Activated CD4-positive, alpha-beta T cell treated with anti-CD3 and anti-CD28 coated beads for 4 hours (primary cell): ENCODE measurements at places on chromosomes 7 and 10.

DNA sequence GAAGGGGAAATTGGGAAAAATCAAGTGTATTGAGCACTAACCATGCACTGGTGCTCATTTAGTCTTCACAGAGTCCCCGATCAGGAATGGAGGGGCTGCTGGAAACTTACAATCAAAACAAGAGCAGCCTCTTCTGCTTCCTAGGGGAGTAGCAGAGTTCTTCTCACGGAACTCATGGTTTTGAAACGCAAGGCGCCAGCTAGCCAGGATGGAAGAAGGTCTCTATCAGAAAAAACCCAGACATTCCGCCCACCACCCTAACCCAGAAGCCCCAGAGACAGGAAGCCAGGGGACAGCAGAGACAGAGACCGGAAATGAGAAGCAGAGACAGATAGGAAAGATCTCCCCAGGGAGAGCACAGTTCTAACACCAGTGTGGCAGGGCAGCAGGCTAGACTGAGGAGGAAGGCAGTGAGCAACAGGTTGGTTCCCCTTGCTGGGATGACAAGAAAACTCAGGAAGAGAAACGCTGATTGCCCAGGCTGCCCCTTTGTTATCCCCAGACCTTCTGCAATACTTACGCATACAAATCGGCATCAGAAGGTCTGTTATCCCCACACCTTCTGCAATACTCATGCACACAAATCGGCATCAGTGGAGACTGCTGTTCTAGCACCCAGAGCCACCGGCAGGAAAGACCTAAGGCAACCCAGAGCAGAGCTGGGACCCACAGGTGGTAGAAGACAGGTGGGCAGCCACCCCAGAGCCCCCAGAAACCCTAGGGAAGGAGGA lies 99.2 kb downstream of the CPXM2 start:
- no peak for DNase-seq

DNA sequence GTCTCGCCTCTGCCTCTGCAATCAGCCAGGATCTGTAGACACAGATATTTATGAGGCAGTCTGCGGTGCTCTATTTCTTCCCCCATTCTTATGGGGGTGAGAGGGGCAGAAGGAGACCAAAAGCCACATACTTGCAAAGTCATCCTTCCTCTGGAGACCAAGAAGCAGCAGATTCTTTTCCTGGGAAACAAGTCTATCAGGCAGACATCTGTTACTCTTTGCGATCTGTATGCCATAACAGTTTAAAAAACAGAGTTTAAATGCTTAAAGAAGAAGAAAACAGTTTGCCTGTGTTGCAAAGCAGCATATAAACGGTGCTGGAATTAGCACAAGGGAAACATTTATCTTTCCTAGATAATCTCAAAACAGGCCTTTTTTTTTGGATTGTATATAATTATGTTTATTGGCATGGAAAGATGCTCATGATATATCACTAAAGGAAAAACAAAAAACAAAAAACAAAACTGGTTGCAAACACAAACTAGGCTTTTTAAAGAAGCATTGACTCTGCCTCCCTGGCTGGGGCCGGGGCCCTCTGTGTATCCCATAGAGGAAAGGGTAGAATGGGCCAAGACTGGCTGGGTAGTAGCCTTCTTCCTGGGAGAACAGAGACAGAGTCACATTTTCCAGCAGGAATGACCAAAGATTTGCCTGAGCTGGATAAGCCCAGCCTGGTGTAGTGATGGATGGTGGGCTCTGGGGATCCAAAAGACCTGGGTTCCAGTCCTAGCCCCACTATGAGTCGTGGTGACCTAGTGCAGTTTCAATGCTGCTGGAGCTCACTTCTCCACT lies 50.4 kb downstream of the RGS10 start:
- no peak for DNase-seq

DNA sequence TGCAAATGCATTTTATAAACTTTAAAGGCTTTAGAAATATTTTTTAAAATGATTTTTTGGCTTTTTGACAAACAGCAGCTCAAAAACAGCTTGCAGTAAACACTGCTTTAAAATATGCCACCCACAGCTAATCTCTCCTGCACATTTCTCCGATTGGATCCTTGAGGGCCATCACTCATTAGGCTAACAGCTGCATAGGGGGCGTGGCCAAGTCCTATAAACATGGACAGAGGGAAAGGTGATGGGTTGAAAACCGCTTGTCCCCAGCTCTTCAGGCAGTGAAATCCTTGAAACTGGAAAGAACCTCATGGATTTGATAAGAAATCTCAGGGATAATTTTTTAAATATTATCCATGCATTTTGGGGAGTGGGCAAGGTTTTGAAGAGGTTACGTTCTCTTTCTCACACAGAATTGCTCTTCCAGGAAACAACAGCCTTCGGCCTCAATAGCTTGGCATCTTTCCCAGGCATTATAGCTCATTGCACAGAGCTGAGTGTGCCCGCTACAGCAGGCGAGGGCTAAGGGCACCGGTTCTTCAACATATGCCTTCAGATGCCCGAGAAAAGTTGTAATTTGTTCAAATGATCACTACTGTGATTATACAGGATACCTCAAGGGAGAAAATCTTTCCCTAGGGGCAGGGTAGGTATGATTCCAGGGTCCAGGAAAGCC lies 1.7 kb downstream of the PLEKHS1 start:
- DNase-seq = no peak

DNA sequence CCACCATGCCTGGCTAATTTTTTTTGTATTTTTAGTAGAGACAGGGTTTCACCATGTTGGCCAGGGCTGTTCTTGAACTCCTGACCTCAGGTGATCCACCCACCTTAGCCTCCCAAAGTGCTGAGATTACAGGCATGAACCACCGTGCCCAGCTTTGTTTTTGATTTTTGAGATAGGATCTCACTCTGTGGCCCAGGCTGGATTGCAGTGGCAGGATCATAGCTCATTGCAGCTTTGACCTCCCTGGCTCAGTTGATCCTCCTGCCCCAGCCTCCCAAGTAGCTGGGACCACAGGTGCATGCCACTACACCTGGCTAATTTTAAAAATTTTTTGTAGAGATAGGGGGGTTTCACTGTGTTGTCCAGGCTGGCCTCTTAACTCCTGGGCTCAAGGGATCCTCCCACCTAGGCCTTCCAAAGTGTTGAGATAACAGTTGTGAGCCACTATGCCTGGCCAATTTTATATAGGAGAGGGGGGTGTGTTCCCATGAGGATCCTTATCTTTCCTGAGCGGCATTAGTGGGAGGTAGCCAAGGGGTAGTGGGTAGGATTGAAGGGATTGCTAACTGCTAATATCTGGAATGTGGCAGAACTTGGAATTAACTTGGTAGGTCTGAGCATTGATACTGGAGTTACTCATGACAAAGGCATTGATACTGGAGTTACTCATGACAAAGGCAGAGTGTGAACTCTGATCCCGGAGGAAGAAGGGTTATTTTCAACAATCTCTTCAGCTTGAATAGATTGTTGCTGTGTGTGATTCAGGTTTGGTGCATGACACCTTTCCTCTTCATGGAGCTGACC lies 1.0 kb upstream of the NOLC1 start:
- DNase-seq = no peak

DNA sequence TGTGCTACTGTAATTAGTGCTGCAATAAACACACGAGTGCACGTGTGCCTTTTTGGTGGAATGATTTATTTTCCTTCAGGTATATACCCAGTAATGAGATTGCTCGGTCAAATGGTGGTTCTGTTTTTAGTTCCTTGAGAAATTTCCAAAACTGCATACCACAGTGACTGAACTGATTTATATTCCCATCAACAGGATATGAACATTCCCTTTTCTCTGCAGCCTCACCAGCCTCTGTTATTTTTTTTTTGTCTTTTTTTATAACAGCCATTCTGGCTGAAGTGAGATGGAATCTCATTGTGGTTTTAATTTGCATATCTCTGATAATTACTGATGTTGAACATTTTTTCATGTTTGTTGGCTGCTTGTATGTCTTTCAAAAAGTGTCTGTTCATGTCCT lies 922.9 kb upstream of the LRRN3 start:
- DNase-seq = no peak

GRCh38 chr7:95824616-95825015 lies 52.3 kb downstream of the DYNC1I1 start:
- no peak for DNase-seq

- DNase-seq = no peak
Observed at GRCh38 chr7:137032436-137032835, 164.0 kb downstream of the CHRM2 start.

DNA sequence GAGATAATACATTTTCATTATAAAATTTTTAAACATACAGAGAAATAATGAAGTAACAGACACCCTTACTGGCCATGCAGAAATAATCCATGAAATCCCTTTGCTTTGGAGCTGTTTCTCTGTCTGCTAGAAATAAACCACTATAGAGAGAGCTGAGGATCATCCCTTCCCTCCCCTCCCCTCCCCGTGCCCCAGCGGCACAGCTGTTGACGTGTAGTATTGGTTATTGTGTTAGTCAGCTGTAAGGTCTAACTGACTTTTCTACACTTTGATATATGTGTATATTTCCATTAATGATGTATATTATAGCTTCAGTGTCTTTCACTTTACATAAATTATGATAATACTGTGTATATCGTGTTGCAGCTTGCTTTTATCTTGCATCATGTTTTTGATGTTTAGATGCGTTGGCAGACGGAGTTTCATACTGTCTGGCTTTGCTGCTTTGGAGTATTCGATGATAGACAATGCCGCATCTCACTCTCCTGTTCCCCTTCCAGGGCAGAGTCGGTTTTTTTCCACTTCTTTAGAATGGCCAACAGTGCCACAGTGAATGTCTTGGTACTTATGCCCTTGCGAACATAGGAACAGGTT lies 27.4 kb upstream of the GRID1 start:
- DNase-seq = no peak

DNA sequence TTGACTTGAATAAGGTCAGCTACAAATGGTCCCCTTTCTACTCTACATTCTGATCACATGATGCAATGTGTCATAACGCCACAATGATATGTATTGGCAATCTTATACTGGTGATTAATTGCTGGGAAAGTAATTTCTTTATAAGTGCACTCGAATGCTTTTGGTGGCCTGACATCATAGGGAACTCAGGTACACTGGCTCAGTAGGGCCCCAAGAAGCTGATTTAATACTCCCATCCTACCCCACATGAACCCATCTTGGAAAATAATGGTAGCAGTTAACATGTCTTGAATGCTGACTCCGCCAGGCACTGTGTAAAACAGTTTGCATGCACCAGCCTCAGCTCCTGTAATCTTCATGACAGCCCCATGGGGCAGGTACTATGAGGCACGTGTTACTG lies 186.9 kb downstream of the SNX10 start:
- DNase-seq = no peak

DNA sequence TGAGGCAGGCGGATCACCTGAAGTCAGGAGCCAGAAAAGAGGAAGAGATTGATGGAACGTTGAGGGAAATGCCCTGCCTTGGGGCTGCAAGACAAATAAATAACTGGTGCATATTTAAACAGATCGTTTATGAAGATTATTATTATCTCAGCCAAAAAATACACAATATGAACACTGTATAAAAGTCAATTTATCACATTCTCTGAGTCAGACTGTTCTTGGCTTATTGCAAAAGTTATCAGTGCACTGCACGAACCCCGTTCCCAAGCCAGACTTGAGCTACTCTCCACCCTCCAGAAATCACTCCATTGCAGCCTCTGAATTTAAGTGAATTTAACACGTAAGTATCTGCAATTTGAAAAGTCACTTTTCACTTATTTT lies 1.6 kb downstream of the DNMBP start:
- DNase-seq = no peak

- no peak for DNase-seq
Observed at GRCh38 chr7:9231630-9232121, 798.3 kb downstream of the NXPH1 start.

DNA sequence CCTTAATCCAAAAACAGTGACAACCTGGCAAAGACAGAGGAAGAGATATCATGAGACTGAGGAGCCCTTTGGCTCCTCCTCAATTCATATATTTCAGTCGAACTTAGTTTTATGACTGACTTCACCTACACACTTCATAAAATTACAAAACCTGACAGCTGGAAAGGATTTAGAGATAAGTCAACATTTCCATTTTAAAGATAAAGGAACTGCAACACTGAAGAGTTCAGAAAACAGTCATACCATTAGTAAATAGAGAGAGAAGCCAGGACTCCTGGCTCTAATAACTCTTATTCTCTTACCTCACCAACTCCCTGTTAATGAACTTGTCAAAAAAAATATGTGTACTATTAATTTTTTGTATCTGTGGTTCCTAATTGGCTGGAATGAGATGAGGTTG lies 141.0 kb upstream of the COL1A2 start:
- no peak for DNase-seq

- DNase-seq = no peak
Observed at GRCh38 chr7:139355320-139355719, 4.4 kb upstream of the LUC7L2 start.

- no peak for DNase-seq
Observed at GRCh38 chr10:62268027-62268398, 631 bp downstream of the RTKN2 start.

DNA sequence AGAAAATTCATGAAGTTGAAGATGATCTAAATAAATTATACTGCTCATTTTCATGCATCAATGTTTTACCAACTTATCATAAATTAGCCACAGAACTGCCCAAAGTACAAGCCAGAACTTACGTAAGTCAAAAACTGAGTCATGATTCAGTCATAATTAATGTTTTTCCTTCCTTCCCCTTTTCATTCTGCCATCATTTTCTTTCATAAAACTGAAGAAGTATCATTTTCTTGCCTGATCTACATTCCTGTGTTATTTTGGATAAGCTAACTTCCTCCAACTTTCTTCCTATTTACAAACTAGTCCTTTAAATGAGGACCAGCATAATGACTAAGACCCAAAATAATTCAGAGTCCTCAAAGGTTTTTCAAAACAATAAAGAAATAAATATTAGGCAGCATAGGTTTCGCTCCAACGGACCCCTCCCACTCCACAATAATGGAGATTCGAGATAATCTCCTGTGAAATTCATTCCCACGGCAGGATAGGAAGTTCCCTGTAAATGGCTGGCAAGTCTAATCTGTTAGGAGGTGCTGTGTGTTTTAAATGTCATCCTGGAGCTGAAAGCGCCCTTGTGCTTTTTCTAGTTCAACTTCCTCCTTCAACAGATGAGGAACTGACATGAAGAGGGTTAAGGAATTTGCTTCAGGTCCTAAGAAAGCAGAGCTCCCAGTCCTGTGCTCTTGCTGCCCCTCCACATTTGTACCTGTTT lies 218.9 kb downstream of the DOCK4 start:
- no peak for DNase-seq

GRCh38 chr10:101018118-101018599 lies 12.8 kb downstream of the PDZD7 start:
- no peak for DNase-seq

GRCh38 chr7:108091461-108091831 lies 38.7 kb downstream of the LAMB4 start:
- DNase-seq = no peak

DNA sequence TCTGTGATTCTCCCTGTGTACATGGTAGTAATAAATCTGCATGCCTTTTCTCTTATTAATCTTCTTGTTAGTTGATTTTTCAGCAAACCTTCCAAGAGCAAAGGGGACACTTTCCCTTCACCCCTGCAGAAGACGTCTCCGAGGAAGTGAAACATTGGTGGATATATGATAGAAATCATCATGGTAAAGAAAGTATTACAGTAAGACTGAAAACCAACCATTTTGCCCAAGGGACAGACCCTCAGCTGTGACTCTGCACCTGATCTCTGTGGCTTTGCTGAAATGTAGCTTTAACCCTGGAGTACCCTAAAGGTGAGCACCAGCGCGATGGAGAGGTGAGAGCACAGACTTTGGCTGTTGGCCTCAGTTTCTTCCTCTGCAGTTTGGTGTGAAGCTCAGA lies 32.8 kb upstream of the MYO3A start:
- no peak for DNase-seq

- DNase-seq = no peak
Observed at GRCh38 chr7:30280631-30281030, 3.8 kb upstream of the ZNRF2 start.

- no peak for DNase-seq
Observed at GRCh38 chr7:81873559-81873958, 103.7 kb upstream of the HGF start.

GRCh38 chr7:66198469-66198868 lies 6.7 kb upstream of the TPST1 start:
- DNase-seq = no peak
